ENCODE measurements at places on chromosomes 3 and 15.

DNA sequence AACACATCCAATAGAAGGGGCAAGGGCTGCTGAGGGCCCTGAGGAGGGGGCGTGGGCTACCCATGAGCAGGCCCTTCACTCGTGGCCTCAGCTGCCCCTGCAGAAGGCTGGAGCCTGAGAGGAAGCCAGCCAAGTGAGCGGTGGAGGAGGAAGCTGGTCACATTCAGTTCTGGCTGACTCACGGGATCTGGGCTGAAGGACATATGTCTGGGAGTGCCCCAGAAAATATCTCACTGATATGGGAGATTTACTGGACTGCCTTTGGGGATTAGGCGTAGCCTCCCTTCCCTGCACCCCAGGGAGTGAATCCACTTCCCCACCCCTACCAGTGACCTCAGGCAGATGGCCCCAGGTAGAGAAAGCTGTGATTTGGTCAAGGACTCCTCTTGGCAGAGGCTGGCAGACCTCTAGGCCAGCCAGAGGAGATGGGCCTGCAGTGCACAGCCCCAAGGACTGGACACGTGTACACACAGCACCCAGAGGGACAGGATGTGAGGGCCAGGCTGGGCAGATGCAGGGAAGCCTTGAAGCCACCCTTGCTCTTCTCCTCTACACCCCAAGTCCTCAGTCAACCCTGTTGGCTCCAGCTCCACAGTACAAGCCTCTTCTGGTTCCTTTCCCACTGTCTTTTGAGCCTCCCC lies 14.2 kb upstream of the ANKDD1A start:
- no peak for DNase-seq

DNA sequence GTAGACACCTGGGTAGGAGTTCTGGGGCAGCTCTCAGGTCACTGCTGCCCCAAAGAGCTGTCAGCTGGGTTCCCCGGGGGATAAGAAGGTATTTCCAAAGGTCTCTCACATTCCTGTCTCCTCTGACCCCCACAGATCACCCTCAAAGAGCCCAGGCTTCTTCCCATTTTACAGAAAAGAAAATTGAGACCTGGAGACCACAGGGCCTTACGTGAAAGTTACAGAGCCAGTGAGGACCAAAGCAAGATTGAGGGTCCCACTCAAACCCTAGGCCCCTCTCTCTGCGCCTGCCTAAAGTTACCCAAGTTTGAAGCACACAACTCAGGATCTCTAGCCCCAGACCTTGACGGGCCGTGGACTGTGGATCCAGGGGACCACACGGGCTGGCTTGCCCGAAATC lies 3.9 kb upstream of the ATP2B2 start:
- DNase-seq, result no peak

GRCh38 chr3:121562148-121562547 lies 5.6 kb upstream of the ARGFX start:
- DNase-seq, result no peak

DNA sequence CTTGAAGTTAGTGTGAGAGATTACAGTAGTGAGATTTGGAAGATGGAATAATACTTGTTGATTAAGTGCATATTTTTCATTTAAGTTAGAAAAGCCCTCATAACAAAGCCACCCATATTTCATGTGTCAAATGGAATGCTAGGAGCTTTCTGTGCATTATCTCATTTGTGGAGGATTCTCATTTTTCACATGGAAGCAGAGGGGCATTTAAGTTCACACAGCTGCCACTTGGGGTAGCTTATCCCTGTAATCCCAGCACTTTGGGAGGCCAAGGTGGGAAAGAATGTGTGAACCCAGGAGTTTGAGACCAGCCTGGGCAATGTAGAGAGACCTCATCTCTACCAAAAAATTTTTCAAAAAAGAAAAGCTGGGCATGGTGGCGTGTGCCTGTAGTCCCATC lies 55.2 kb downstream of the RAB7A start:
- no peak for DNase-seq

DNA sequence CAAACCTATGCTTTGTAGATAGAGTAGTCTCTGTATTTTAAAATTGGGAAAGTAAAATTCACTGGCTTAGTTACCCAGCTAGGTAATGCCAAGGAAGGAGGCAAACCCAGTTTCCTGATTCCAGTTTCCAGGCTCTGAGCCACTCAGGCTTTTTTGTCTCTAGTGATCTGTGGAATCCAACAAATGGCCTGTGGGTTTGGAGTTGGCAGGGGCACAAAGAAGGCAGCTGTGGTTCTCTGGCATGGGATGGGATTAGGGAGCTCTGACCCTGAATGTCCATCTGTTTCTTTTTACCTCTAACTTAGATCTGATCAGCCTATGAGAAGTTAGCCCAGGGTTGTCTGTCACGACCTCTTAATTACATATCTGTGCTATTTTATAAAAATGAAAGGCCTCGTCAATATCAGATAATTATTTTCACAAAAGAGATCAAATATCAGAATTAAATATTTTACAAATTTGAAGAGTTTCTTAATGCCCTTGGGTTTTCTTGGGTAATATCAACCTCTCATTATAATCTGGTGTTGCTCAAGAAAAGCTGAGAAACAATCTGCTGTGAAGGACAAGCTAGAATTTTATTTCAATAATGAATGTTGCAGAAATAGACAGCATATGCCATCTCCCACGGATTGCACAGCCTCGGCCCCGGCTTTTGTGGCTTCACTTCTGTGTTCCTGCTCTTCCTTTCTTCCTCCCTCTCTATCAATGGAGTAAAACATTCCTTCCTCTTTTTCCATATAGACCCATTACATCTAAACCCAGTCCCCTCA lies 63.7 kb upstream of the DAZL start:
- DNase-seq, result no peak

GRCh38 chr3:20742903-20743552 lies 557.0 kb upstream of the SGO1 start:
- no peak for DNase-seq
